ENCODE measurements at places on chromosomes 13 and 19. TPM values are rescaled to one million over a fixed set of nuclear protein-coding genes. Genes with fewer than 3 reads are reported as not detected.
A peak's percentile ranks its signal among the peaks of the same experiment; 100 is the strongest.

DNA sequence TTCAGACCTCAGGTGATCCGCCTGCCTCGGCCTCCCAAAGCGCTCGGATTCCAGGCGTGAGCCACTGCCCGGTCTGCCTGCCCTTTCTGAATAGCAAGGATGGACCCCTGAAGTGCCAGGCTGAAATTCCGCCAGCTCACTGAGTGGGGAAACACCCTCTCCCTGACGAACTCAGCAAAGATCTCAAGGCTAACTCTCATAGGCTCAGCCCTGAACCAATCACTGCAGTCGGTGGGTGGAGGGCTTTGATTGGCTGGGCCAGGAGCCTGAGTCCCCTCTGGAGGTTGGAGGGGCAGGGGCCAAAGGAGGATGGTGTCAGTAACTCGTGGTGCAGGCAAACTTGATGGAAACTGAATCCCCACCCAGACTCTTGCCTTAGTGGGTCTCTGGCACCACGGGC, 11.2 kb upstream of the COMP start:
- DNase-seq, result no peak

The MTUS2 gene
- total RNA-seq, result not detected

The KASH5 gene
- total RNA-seq, result not detected

- DNase-seq, result no peak
Measured at GRCh38 chr13:42574011-42574410, at the start of gene TNFSF11. Gene TNFSF11 (plus strand): TSS chr13:42574152. CDS start chr13:42574304, 152 bp downstream.

DNA sequence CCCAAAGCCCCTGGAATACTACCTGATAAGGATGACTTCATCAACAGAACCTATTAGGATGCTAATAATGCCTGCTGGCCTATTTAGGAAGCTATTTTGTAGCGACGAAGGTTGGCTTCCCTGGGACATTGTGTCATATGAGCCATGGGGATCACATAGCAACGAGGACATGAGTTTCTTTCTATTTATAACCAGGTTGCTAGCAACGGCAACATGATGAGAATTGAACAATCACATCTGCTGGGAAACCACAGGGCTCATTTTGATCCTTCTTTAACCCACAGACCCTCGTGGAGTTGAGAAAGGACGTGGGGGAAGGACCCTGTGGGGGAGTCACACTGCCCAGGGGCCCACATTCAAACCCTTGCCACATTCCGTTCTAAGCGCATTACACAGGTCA, 172.2 kb downstream of the COL4A1 start:
- DNase-seq, result no peak

The NALCN gene
- 0.26 TPM for total RNA-seq

- DNase-seq, result peak; percentile 10
Measured at GRCh38 chr19:7326105-7326877, 22.4 kb upstream of the ARHGEF18 start.
